Activated gamma-delta T cell treated with Interleukin-2 at 50 U/mL for 16 hours (primary cell): ENCODE measurements at places on chromosomes 7 and 10.

GRCh38 chr10:16828701-16829175, 11.5 kb upstream of the RSU1 start:
- no peak for DNase-seq

GRCh38 chr10:63436225-63436624, 29.6 kb downstream of the JMJD1C start:
- no peak for DNase-seq

GRCh38 chr10:53453196-53453595, 680.6 kb upstream of the MBL2 start:
- no peak for DNase-seq

- no peak for DNase-seq
These were observed 12.7 kb downstream of the HHEX start for GRCh38 chr10:92702301-92702916.

DNA sequence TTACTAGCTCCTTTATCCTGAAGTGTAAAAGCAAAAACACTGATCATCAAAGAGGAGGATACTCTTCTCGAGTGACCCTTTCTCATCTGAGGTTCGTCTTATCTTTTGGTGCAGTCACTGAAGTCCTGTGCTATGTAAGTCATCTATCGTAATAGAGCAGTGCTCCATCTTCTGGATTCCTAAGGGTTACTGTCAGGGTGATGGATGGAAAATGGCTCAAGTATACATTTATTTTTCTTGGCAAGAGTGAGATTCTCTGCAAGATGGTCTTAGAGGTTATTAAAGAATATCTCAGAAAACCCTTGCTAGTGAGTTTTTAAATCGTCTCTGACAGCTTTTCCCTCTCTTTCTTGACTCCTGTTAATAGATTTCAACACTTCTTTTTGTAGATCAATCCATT, 12.4 kb downstream of the PRKG1 start:
- no peak for DNase-seq

DNA sequence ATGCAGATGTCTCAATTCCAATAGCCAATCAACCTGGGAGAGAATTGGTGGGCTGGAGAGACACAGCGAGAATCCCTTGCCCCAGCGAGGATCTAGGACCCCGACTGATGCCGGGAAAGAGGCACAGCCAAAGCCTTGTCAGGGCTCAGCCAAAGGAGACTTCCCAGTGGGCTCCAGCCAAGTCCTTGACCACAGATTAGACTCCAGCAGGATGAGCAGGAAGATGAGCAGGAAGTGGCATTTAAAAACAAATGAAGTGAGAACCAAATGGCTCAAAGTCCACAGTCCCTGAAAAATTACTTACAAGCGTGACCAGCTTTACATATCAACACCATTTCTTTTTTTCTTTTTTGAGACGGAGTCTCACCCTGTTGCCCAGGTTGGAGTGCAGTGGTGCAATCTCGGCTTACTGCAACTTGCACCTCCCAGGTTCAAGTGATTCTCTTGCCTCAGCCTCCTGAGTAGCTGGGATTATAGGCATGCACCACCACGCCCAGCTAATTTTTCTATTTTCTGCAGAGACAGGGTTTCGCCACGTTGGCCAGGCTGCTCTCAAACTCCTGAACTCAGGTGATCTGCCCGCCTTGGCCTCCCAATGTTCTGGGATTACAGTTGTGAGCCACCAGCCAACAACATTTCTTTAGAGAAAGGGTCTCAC, 40.2 kb downstream of the CTBP2 start:
- no peak for DNase-seq

GRCh38 chr10:128571745-128572144, 445.5 kb upstream of the MKI67 start:
- no peak for DNase-seq

DNA sequence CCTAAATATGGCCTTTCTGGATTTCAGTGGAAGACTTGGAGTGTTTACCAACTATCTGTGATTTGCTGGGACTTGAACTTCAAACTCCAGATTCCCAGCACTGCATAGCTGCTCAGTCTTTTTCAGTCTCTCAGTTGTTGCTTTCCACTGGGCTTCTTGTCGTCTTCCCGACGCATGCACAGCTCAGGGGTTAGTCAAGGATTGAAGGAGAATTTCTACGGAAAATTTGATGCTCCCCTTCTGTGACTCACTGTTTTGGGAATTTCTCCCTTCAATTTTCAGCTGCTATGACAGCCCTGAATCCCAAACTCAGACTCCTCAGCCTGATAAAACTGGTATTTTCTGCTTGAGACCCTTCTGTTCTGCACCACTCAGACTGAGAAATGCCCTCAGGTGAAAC, 91.7 kb downstream of the CYP26A1 start:
- DNase-seq, result no peak

DNA sequence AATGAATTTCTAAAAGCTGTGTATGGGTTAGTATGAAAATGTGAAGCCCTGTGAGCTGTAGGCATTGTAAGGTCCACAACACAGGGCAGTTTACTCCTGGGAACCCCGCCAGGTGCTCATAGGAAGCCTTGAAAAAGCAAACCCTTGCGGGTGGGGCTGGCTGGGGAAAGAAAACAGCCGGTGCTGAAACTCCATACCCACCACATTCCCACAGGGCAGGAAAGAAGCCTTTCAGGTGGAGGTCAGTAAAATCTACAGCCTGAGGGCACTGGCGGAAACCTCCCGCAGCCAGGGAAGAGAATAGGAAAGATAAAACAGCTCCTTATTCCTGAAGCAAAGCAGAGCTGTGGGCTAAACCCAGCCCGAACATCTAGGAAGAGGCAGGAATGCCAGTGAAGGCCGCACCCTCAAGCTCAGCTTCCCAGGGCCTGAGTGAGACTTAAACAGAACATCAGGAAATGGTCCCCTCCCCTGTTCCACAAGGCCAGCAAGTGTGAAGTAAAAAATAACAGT, 34.7 kb downstream of the PODXL start:
- no peak for DNase-seq

GRCh38 chr10:21194510-21194993, 297.4 kb upstream of the NEBL start:
- no peak for DNase-seq

GRCh38 chr10:22315455-22316285, 518 bp upstream of the COMMD3 start:
- no peak for DNase-seq

GRCh38 chr10:34232481-34232880, 582.6 kb downstream of the PARD3 start:
- DNase-seq, result no peak

DNA sequence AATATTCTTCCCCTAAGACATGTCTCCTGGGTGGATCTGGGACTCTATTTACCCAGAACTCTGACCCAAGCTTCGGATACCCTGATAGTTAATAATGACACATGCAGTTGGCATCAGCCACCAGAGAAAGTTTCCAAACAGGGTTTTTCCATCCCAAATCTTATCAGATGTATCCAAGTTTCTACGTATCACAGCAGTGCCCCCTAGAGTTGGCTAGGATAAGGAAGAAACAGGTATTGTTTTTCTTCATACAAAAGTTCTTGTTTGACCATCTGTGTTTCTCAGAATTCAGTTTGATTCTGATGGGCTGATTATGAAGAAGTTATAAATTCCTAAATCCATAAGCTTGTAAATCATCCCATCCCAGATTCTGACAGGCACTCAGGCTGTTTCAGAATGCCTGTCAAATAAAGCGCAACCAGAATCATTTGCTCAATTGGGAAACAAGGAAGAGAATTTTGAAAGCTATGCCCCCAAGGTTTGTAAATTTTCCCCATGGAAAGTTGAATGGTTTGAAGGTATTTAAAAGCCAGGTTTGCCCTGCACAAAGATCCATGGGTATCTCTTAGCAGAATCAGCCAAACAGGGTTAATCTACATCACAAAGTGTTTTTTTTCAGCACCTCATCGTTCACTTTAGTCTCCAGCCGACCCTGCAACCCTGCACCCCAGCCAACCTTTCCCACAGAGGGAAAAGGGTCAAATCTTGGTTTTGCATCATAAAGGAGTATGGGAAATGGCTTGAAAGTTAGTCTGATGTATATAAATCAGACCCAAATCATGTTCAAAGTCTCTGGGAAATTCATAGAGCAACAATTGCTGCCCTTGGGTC, 47.4 kb downstream of the NRAP start:
- no peak for DNase-seq

- no peak for DNase-seq
These were observed 9.5 kb upstream of the SH2D4B start for GRCh38 chr10:80528185-80528700.

DNA sequence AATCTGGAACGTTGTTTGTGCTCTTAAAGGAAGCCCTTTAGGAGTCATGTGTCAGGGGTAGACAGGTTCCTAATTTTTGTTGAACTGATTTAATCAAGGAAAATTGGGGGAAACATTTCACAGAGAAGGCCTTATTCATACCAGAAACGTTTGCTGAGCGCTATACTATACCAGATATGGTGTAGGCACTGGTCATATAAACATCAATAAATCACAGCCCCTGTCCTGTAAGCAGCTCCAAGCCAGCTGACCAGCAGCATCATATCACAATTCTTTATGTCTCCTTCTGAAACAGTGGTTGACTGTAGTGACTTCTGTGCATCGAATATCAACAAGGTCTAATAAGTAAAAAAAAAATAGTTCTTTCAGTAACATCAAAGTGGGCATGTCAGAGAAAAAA, 1.1 kb downstream of the TMEM178B start:
- no peak for DNase-seq

- DNase-seq, result no peak
These were observed 8.4 kb downstream of the OSBPL3 start for GRCh38 chr7:24971333-24972165.

- peak; percentile 59 for DNase-seq
These were observed 8.5 kb downstream of the DDX56 start for GRCh38 chr7:44565097-44565794.

GRCh38 chr10:43202224-43202656, 64.0 kb downstream of the CSGALNACT2 start:
- DNase-seq, result peak; percentile 49

- DNase-seq, result no peak
These were observed 78.7 kb downstream of the ZFAND4 start for GRCh38 chr10:45593938-45594275.

- DNase-seq, result no peak
These were observed 3.2 kb downstream of the PYROXD2 start for GRCh38 chr10:98411768-98412167.

- no peak for DNase-seq
These were observed 82.5 kb upstream of the GATA3 start for GRCh38 chr10:7971949-7972348.

DNA sequence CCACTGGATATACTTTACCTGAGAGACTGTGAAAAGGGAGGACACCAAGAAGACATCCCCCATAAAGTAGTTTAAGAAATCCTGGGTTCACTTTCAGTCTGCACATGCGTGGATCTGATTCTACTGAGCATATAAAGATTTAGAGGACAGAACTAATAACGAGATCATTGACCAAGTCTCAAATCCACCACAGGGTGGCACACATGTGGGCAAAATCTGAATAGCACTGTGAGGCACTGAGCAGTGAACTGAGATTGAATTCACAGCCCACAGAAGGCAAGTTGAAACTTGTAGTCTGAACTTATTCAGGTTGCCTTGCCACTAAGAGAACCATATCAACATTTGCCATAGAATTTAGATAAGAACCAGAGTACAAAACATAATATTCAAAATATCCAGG, 818.6 kb downstream of the GRID1 start:
- peak; percentile 23 for DNase-seq

- DNase-seq, result no peak
These were observed 5.2 kb downstream of the EPDR1 start for GRCh38 chr7:37925620-37926019.

- DNase-seq, result no peak
These were observed 282.3 kb downstream of the USP6NL start for GRCh38 chr10:11329062-11329673.

DNA sequence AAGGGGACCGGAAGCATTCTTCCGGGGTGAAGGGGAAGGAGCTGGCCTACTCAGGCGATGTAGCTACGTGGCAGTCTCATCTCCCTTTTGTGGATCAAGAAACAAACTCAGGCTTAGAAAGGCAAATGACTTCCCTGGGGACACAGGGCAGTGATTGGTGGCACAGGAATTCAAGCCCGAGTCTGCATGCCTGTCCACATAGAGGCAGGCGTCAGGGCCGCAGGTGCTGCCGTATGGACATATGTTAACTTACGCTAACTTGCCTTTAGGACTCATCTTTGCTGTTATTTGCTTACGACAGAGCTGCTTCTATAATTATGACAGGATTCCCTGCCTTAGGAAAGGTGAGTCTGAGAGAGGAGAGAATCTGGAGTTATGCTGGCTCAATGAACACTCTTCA, 42.3 kb upstream of the KLF6 start:
- DNase-seq, result no peak

GRCh38 chr10:78336402-78336791, 302.7 kb downstream of the RPS24 start:
- no peak for DNase-seq

DNA sequence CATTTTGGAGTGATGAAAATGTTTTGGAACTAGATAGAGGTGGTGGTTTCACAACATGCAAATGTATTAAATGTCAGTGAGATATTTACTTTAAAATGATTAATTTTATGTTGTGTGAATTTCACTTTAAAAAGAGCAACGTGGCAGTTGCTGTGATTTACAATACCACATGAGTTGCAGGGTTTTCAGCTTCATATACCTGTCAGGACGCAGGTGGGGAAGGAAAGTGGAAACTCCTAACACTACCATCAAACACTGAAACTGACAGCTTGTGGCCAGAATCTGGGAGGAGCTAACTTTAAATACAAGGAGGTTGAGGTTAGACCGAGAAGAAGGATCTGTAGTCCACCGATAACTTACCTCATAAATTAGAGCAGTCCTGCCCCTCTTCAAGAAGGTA, 168.9 kb upstream of the TMEM72 start:
- no peak for DNase-seq

DNA sequence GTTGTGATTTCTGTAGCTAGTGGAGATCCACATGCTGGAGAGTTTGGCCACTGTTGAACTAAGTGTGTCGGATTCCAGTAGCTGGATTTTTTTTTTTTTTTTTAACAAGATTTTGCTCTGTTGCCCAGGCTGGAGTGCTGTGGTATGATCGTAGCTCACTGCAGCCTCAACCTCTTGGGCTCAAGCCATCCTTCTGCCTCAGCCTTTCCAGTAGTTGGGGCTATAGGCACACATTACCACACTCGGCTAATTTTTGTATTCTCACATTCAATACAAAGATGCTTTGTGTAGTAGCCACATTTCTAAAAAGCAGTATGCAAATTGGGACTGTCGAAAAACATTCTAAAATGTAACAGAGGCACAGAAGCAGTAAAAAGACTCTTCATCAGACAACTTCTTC, 63.5 kb downstream of the RABGEF1 start:
- DNase-seq, result no peak

DNA sequence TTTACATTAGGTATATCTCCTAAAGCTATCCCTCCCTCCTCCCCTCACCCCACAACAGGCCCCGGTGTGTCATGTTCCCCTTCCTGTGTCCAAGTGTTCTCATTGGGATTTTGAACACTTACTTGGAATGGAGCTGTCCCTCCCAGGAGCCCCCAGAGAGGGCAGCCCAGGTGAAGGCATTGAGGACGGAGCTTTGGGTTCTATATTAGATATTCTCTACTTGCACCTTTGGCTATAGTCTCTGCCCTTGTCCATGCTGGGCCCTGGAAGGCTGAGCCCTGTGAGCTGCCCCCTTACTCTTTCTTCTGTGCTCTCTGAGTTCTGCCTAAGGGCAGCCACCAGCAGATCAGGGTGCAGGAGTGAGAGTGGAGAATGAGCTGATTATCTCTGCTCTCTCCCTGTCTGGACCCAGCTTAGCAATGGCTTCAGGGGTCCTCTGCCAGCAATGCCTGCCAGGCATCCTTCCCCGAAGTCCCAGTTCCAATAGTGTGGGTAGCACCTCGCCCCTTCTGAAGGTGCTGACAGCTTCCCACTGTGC, 11.2 kb downstream of the ADRA2A start:
- DNase-seq, result no peak
